Psoas muscle (tissue), 8 donors: ENCODE measurements at places on chromosomes 4 and X. TPM values are rescaled to one million over a fixed set of nuclear protein-coding genes. Genes with fewer than 3 reads are reported as not detected.

- DNase-seq: no peak
These were observed 6.9 kb downstream of the SH3RF1 start for GRCh38 chr4:169263791-169264392.

GRCh38 chrX:51494409-51494808, 2.0 kb downstream of the NUDT11 start:
- DNase-seq: no peak

- no peak for DNase-seq
These were observed 13.0 kb upstream of the FGF5 start for GRCh38 chr4:80253510-80253909.

DNA sequence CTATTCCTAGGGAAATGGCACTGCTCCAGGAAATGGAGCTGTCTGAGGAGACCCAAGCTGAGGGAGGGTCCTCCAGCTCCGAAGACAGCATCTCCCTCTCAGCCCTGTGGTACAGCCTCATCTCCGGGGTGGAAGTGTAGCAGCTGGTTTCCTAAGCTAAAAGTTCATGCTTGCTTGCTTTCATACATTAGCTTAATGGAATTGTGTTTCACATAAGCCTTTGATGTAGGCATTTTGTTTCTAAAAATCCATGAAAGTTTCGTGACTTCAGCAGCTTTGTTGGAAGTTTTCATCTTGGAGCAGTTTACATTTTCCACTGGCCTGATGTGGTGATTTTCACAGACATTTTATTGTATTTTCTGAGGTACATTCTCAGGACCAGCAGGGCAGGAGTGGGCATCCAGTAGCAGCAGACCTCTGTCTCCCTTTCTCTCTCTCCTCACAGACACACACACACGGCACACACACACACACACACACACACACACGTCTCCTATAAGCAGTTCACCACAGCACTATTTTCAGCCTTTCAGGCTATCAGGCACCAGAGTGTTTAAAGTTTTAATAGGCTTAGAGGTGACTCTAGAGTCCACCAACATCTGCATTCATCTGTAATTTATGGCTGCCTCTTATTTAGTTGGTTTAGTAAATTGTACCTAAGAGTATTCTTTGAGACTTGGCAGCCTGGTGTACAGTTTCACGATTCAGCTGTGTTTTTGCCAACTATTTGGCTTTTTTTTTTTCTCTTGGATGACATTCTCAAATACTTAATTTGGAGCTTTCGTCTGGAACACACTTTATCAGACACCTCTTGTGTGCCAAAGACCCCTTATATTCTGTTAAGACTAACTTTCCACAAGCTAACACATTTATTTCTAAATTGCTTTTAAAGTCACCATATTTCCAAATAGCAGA, 225.8 kb upstream of the SFRP2 start:
- DNase-seq: no peak

DNA sequence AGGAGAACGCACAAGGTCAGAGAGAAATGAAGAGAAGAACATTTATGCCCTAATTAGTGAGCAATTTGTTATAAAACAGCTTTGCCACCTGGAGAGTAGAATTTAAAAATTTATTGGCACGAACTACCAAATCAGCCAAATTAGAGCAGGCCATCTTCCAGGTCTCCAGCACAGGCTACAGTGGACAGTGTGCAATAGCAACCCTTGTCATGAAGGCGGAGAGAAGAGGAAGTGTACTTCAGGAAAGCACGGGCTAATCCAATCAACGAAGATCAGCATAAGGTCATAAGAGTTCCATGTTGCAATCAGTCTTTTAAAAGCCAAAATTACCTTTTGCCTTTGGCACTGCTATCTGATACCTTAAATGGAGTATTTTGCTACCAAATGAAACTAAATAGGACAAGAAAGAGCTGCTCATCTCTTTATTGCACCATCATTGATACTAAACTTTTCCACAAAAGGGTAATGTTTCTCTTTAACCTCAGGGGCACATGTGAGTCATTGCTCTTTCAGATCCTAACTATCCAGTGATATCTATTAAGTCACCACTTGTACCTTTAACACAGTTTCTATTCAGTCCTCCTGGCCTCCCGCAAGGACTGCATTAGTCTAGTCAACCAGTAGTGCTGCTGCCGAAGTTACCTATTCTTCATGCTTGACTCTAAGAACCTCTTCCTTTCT, 19.9 kb downstream of the ANK2 start:
- no peak for DNase-seq

DNA sequence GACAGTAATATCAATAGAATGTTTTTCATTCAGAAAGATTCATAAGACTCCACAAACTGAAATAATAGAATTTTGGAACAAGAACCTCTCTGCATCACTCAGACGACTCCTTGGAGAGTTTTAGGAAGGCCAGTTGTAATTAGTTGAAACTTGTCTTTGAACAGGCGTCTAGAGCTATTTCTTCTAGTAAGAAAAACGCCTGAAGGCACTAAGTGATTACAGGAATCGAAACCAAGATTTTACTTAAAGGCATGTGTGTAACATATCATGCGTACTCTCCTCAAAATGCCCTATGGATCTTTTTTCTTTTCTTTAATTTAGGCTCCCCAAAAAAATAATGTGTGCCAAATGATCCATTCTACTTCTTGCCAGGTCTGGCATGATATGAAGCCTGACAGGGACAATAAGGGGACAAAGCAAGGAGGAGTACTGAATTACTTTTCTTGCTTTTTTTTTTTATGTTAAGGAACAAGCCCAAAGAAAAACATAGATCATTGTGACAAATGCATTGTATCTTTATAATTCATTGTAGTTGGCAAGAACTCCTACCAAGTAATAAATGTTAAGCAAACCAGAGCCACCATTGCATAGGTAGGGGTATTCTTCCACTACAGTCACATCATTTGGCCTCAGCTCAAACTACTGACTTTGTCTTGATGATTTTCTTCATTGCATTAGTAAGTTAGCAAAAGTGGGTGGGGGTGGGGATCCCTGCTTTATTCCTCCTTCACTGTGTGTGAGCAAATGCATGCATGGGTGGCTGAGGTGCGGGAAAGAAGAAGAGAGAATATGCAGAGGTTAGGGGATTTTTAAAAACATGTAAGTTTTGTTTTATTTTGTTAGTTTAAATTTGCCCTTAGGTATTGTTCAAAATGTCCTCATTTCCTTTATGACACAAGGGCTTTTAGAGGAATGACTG, 79.9 kb upstream of the ATOH1 start:
- DNase-seq: no peak

GRCh38 chr4:6777636-6778281, 4.8 kb upstream of the KIAA0232 start:
- no peak for DNase-seq

DNA sequence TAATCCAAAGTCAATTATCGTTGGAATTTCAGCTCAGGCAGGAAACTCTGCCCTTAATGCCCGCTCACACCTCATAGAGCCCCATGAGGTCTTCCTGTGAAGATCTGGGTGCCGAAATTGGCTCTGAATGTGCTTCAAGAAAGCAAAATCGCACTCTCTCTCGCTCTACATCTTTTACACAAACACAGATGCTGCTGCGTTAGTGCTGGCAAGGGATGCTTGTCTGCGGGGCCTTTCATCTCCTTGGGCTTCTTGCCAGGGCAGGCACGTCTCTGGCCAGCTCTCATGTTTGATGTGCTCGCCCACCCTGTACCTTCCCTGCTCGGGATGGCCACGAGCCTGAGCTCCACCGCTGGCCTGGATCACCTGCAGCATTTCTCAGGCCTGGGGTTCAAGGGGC, 66.5 kb downstream of the CLCN4 start:
- DNase-seq: no peak

DNA sequence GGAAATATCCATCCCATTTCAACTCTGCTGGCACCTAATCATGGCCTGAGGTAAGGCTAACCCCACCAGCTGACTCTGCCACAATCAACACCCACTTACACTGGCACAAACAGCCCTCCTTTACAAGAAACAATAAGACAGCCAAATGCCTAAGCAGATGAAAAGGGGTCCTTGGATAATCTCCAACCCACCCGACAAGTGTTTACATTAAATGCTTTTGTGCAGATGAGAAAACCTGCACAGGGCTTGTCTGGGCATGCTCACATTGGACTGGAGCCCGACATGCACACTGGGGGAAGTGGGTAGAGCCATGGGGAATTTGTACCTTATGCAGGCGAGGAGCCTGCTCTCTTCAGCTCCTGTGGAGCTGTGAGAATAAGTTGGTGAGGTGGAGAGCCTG, 138.9 kb upstream of the ITM2A start:
- DNase-seq: no peak

- DNase-seq: no peak
These were observed 281.2 kb upstream of the DIAPH2 start for GRCh38 chrX:96403446-96403845.

GRCh38 chr4:38069271-38069760, 109.1 kb downstream of the PTTG2 start:
- no peak for DNase-seq

- no peak for DNase-seq
These were observed 636.6 kb downstream of the FAT4 start for GRCh38 chr4:125951261-125951887.

DNA sequence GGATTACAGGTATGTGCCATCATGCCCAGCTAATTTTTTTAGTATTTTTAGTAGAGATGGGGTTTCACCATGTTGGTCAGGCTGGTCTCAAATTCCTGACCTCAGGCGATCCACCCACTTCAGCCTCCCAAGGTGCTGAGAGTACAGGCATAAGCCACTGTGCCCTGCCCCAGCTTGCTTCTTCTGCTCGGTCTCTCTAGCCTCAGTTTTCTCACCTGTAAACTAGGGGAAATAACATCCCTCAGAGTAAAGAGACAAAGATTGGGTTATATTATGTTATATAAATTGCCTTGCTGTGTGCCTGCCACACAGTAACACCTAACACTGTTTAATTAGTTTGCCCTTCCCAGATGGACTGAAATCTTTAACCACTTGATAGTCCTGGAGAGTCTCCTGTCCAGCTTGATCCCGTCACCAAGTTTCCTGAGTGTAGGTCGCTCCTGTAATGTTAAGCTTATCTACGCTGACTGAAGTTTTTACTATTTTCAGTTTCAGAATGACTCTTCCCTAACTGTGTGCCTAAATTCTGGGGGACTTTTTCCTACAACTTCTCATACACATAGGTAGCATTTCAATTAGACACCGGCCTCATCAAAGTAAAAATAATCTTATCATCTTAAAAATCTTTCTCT, 412.7 kb upstream of the TENM3 start:
- DNase-seq: no peak

DNA sequence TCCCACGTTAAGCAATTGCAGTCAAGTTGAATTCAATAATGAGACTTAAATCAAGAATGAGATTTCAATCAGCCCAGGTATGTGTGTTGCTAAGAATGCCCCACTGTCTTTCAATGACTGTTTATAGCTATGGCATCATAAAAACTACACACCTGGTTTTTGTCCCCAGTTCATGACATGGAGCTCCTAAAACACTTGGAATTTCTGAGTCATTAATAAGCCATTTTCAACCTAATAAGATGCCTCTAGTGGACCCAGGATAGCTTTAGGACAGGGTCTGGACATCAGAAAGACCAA, 72.7 kb upstream of the STS start:
- DNase-seq: no peak

GRCh38 chrX:57741107-57741506, 61.0 kb upstream of the NLRP2B start:
- DNase-seq: no peak

DNA sequence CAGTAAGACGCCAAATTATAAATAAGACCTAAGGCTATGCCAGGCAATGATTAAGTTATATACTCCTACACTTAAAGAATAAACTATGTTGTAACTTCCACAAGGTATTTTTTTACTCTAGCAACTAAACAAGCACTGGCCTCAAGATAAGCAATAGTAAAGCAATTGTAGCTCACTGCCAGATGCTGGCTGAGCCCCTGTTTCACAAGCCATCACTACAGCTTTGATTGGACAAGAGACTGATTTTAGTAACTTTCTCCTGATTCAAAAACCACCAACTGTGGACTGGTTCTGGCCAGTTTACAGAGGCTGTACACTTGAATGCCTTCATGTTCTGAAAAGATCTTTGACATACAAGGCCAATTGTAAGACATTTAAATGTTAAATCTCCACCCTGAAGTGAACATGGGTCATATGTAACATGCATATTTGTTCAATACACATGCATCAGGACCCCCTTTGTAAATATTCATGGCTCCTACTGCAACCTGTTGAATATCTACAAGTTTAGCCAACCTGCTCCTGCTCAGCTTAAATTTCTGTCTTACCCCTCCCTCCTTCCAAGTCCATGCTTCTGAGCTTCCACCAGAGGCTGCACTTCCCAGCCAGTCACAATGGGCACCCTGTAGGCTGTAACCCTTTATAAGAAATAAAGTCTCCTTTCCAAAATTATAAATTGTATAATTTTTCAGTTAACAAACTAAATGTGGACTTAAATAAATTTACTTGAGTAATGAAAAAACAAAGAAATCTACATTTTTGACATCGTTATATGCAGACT, 423.6 kb downstream of the ANKRD50 start:
- no peak for DNase-seq

GRCh38 chr4:85717847-85718246, 242.9 kb downstream of the ARHGAP24 start:
- DNase-seq: no peak

- no peak for DNase-seq
These were observed 1233.3 kb upstream of the PABPC4L start for GRCh38 chr4:135434936-135435335.

GRCh38 chr4:154593868-154594267, 3.3 kb upstream of the FGA start:
- no peak for DNase-seq

DNA sequence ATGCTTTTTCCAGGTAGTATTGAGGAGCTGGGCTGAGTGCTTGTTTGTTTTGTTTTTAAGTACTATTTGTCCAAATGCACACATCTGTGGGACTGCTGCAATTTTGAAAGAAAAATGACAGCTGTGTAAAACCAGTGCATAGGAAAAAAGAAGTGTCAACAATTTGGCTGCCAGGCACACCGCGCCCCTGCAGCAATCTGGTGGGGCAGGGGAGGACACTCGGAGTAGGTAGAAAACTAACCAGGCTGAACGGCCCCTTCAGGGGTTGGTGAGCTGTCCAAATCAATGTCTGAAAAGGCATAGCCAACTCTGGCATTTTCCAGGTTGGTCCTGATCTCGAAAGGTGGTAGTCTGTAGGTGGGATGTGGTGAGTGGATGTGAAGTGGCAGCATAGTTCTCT, 1.1 kb downstream of the LDOC1 start:
- DNase-seq: no peak

- no peak for DNase-seq
These were observed 876 bp downstream of the KLHL2 start for GRCh38 chr4:165208221-165208652.

DNA sequence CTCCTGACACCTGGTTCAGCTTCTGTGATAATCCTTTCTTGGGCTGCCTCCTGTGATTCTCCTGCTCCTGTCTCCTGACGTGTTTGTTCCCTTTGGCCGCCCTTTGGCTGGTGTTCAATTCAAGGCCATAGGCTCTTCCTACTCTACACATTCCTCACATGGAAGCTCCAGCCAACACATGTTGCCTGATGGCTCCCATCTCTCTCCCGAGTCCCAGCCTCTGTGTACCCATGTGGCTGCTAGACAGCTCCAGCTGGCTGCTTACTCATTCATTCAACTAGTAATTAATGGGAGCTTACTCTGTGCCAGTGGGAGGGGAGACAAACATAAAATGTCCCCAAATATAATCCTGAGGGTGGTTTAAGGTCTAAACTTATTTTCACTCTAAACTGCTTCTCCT, 9.2 kb upstream of the MED28 start:
- no peak for DNase-seq

- DNase-seq: no peak
These were observed 132.2 kb downstream of the IDS start for GRCh38 chrX:149372866-149373265.

Gene TCEAL6
- total RNA-seq: not detected

Gene HPGDS
- 0.71 TPM for total RNA-seq

Gene TCEANC
- total RNA-seq: 5.2 TPM

Gene AKAP14
- total RNA-seq: not detected

Gene CXCL5
- total RNA-seq: 0.52 TPM

Gene GAGE1
- total RNA-seq: not detected

Gene KIAA1210
- total RNA-seq: not detected
